ENCODE measurements at places on chromosomes 12 and 14.

GRCh38 chr14:47490353-47490752 is 185.1 kb downstream of the MDGA2 start:
- no peak for DNase-seq

GRCh38 chr12:75656648-75657047 is 145.2 kb upstream of the KRR1 start:
- DNase-seq = no peak

GRCh38 chr12:46516933-46517578 is 144.5 kb upstream of the SLC38A2 start:
- DNase-seq = no peak

GRCh38 chr14:46480817-46481216 is 170.8 kb downstream of the RPL10L start:
- DNase-seq = no peak

- no peak for DNase-seq
These were observed 32.1 kb upstream of the PPP2R5C start for GRCh38 chr14:101729382-101729781.

DNA sequence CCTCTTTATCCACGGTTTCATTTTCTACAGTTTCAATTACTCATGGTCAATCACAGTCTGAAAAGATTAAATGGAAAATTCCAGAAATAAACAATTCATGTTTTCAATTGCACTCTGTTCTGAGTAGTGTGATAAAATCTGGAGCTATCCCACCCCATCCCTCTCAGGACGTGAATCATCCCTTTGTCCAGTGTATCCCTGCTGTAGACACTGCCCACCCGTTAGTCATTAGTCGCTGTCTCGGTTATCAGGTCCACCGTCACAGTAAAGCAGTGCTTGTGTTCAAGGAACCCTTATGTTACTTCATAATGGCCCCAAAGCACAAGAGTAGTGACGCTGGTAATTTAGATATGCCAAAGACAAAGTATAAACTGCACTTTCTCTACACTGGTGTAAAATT is 141.0 kb upstream of the LMNTD1 start:
- no peak for DNase-seq

DNA sequence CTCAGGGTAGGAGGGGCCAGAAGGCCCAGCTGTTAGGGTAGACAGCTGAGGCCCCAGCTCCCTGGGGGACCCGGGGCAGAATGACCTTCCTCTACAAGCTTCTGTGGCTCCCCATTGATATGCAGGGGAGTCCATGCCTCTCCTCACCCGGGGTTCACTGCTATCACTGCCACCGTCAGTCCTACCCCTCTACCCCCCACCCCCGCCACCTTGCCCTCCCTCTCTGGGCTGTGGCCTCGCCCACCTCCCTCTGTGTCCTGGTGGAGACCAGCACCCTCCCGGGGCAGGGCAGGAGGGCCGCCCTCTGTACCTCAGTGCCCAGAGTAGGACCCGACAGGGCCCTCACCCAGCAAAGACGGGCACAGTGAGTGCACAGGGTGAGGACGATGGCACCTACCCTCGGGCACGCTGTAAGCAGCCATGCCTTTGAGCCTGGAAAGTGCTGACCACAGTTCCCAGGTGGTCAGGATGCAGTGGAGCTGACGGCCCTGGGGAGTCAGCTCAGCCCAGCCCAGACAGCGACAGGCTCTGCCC is 88.4 kb upstream of the SFSWAP start:
- DNase-seq = no peak

DNA sequence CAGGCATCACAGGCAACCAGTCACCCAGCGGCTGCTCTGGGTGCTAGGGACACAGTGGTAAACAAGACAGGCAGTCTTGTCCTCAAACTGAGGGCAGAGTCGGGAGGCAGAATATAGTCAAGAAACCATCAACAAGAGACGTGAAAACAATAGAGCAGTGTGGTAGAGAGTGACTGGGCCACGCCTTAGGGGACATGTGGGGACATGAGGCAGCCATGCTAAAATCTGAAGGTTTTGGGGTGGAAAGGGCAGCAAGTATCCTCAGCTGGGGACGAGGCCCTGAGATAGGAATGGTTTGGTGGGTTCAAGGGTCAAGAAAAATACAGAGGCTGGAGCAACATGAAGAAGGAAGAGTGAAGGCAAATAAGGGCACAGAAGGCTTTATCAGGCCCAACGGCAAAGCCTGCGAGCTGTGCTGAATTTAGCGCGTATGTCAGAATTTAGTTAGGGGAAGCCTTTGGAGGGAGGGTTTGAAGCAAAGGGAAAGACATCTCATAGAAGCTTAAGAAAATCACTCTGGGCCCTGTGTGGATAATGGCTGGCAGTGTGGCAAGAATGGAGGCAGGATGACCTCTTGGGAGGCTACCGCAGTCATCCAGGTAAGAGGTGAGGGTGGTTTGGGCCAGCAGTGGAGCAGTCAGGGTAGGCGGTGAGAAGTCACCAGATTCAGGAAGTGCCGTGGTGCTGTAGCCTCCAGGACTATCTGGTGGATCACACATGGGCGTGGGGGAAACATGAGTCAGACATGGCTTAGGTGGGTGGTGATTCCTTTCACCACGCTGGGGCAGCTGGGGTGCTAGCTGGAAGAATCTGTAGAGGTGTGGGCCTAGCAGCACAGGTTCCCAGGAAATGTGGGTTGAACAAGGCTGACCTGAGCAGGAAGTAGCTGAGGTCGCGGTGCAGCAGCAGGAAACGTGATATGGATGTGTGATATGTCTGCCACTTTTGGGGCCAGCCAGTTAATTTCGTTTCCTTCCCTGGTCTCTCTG is 3.0 kb downstream of the EVL start:
- peak; percentile 88 for DNase-seq

GRCh38 chr14:69943084-69943780 is 64.0 kb downstream of the SMOC1 start:
- no peak for DNase-seq

DNA sequence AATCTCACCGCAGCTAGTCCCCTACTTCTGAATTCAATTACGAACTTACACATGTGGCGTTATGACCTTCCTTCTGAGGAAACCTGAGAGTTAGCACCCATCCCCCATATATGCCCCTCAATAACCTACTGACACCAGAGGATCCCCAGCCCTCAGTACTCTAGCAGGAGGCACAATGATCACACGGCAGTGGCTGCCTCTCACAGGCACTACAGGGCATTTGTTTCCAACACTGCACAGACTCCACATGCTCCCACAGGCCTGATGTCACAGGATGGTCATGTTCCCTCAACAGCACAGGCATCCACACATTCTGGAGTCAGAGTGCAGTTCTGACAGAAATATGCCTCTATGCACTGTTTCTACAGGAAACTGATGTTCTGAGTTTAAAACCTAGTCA is 17.4 kb downstream of the PPP1CC start:
- no peak for DNase-seq

DNA sequence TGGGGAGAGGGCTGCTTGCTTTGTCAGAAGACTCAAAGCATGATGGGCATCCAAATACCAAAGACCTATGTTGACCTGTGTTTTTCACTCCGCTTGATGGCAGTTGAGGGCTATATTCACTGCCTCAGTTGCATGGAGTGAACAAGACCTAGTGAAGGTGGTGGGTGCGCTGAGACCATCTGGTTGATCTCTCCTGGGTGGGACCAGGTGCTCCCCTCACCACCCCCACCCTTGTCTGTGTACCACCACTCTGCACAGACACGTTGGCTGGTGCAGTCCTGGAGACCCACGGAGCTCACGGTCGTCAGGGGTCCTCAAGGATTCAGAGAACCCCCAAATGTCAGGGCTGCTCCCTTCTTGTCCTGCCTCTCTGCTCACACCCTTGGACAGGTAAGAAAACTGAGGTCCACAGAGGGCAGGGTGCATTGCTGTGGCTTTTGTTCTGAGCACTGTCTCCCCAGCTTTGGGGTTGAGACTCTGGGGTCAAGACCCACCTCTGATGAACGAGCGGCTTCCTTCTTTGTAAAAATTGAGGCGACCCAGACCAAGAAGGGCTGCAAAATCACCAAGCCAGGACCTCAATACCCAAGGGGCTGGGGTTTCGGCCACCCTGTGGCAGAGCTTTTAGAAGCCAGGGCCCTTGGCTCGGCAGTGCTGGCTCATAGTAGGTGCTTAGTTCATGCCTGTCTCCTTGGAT is 166.3 kb upstream of the RTL1 start:
- DNase-seq = no peak

DNA sequence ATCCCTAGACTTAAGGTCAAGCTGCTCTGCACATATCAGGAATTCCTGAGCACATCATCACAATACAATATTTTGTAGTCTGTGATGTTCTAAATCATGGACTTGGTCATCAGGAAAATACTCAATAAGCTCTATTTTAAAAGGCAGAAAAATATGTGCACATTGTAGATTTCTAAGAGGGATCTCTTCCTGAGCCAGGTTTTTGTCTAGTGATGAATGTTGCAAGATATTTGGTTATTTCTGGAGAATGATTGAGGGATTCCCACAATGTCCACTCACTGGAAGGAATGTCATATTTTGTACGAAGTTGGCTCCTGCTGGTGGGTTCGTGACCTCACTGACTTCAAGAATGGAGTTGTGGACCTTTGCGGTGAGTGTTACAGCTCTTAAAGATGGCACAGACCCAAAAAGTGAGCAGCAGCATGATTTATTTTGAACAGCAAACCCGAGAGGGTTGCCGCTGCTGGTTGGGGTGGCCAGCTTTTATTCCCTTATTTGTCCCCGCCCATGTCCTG is 300.9 kb upstream of the DCN start:
- no peak for DNase-seq

- DNase-seq = no peak
These were observed 152.2 kb upstream of the HIF1A start for GRCh38 chr14:61542848-61543790.

DNA sequence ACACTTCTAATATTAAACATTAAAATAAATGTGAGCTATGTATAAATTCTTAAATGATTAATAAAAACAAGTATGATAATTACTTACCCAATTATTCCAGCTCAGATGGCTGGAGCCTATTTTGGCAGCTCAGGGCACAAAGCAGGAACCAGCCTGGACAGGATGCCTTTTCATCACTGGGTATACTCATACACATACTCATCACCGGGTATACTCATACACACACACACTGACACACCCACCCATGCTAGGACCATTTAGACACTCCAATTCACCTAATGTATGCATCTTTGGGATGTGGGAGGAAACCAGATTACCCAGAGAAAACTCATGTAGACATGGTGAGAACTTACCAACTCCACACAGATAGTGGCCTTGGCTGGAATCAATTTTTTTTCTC is 57.9 kb upstream of the CNOT2 start:
- DNase-seq = no peak

DNA sequence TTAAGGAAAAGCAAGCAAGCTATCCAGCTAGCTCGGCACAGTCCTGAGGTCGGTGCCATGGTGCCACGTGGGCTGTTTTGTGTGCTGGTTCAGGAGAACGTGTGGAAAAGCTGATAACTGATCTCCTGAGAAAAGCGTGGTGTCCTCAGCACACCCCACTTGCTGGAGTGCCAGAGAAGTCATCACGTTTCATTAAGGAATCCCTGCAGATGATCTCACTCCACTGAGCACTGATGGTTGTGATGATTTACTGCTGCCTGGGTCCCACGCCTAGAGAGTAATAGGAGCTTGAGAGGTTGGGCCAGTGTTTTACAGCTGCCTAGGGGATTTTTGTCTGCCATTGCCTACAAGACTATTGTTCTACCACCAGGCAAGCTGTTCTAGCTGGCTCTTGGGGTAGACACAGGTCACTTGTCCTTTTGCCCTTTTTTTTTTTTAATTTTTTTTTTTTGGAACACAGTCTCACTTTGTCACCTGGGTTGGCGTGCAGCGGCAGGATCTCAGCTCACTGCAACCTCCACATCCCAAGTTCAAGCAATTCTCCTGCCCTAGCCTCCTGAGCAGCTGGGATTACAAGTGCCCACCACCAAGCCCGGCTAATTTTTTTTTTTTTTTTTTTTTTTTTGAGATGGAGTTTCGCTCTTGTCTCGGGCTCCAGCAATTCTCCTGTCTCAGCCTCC is 42.3 kb upstream of the EVL start:
- no peak for DNase-seq

- DNase-seq = no peak
These were observed 787.7 kb upstream of the TMEM132C start for GRCh38 chr12:127479256-127479655.

- no peak for DNase-seq
These were observed 76.7 kb downstream of the NCOR2 start for GRCh38 chr12:124490584-124491305.

DNA sequence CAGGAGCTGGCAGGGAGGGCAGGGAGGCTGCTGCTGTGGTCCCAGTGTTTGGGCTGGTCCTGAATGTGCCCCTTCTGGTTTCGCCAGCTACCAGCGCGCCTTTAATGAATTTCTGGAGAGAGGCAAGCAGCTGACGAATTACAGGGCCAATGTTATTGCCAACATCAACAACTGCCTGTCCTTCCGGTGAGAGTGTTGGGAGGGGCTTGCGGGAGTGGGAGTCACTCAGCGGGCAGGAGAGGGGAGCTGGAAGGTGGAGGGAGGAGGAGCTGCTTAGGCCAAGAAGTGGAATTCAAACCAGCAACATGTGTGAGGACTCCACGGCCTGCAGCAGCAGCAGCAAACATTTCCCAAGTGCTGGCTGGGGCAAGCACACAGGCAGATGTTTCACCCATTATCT is 7.7 kb downstream of the TNFAIP2 start:
- DNase-seq = no peak

DNA sequence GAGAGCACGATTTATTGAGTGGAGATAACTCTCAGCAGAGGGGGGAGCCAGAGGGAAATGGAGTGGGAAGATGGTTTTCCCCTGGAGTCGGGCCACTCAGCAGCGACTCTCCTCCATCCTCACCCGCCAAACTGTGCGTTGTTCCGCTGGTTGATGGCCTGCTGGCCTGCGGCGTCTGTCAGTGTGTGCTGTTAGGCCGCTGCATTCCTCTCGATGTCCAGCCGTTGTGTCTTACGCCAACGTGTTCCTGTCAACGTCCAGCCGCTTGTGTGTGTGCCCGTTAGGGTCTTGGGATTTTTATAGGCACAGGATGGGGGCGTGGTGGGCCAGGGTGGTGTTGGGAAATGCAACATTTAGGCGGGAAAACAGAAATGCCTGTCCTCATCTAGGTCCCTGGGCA is 69.2 kb downstream of the PTPRQ start:
- no peak for DNase-seq

DNA sequence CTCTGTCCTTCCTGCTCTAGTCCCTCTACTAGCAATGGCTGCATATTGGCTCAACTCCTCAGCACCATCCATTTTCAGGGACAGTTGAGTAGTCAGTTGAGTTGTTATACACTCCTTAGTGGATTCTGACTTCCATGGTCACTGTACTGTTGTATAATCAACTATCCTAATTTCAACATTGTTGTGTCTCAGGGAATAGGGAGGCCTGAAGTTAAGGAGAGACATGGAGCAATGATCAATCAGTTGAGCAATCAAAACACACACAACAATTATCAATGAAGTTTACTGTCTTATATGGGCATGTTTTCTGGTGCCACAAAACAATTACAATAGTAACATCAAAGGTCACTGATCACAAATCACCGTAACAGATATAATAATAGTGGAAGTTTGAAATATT is 255.9 kb downstream of the KCNC2 start:
- no peak for DNase-seq

- no peak for DNase-seq
These were observed 28.0 kb upstream of the METAP2 start for GRCh38 chr12:95445884-95446505.
